ENCODE measurements at places on chromosomes 13 and 19. TPM values are rescaled to one million over a fixed set of nuclear protein-coding genes. Genes with fewer than 3 reads are reported as not detected.

Gene APC2
- total RNA-seq = 0.07 TPM

DNA sequence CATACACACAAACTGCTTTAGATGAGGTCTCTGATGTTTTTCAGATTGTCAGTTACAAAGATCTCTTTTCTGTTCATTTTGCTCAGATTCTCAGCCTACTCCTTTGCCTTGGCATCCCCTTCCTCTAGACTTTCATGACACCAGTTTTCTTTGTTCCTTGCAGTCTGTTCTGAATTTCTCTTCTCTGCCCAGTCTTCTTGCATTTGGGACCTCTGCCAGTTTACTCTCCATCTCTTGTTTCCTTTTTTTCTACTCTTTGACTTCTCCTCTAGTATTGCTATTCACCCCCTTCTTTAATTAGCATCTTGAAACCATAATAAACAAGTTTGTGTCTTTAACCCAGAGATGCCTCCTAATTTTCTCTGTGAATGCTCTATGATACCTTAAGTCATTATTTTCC lies 26.1 kb downstream of the EDNRB start:
- H3K4me1 ChIP-seq = no peaks in the 10 kb centered on the region
- DNase-seq = no peak
- no peak overlapping the region for H3K4me3 ChIP-seq
- H3K36me3 ChIP-seq = no peaks in the 10 kb centered on the region
- H3K27me3 ChIP-seq = peaks cover 3% of the 10 kb centered on the region

GRCh38 chr13:112954488-112955270 lies 14.3 kb upstream of the MCF2L start:
- no peak overlapping the region for H3K4me3 ChIP-seq
- no peaks in the 10 kb centered on the region for H3K4me1 ChIP-seq
- peaks cover under 1% of the 10 kb centered on the region for H3K27me3 ChIP-seq
- DNase-seq = no peak

GRCh38 chr13:74751739-74752138 lies 617.5 kb upstream of the KLF12 start:
- H3K36me3 ChIP-seq = no peaks in the 10 kb centered on the region
- no peak overlapping the region for H3K27ac ChIP-seq
- no peak for DNase-seq
- H3K27me3 ChIP-seq = no peaks in the 10 kb centered on the region
- H3K4me3 ChIP-seq = no peak overlapping the region
- no peaks in the 10 kb centered on the region for H3K4me1 ChIP-seq

Gene ZNF607
- 3.4 TPM for total RNA-seq

DNA sequence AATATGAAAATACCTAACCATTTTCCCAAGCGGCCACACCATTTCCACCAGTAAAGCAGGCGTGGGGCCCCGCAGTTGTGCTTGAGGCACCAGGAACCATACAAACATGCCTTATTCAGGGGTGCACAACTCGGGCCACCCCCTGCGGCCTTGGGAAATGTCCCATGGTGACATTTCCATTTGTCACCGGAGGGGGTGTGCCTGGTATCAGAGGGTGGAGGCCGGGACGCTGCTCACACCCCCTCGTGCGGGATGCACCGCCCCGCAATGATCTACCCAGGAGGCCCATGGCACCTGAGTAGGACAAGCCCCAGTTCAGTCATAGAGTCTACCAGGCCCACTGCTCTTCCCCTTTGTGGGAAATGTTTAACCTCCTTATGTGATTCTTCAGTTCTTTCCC lies 218.8 kb downstream of the TEX29 start:
- H3K27ac ChIP-seq = no peak overlapping the region
- peaks cover 31% of the 10 kb centered on the region for H3K27me3 ChIP-seq
- DNase-seq = no peak
- no peak overlapping the region for H3K4me3 ChIP-seq
- peaks cover 7% of the 10 kb centered on the region for H3K4me1 ChIP-seq

DNA sequence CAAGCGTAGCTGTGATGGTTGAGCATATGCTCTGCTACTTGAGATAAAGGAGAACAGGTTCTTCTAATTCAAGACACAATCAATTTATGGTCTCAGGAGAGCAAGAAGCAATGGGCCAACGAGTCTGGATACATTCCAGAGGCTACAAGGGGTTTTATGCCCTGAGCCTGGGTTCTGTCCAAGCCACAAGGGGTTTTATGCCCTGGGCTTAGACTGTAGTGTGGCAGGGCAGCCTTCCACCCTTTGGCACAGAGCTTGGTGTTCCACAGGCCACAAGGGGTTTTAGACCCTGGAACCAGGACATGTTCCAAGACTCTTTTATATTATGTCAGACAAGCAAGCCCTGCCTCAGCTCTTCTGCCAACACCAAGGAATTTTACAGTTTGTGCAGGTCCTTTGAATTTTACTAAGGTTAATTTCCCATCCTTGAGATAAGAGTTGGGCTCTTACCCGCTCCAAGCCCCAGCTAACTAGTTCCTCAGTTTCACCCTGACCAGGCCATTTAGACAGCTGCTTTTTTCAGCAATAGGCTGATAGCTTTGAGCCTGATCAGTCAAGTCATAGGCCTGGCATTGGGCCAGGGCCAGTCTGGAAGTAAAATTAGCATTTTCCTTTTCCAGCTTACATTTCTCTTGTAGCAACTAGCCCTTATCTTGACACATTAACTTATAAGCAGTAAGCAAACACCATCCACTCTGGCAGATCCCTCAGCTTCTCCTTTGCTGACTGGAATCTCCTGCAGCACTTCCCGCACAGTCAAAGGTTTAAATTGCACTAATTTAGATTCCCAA lies 95.0 kb downstream of the ZNF737 start:
- no peak overlapping the region for H3K27ac ChIP-seq
- peaks cover 1% of the 10 kb centered on the region for H3K36me3 ChIP-seq
- no peaks in the 10 kb centered on the region for H3K4me1 ChIP-seq
- DNase-seq = no peak
- H3K27me3 ChIP-seq = no peaks in the 10 kb centered on the region

- no peak overlapping the region for H3K4me3 ChIP-seq
- H3K4me1 ChIP-seq = no peaks in the 10 kb centered on the region
- H3K36me3 ChIP-seq = no peaks in the 10 kb centered on the region
- DNase-seq = no peak
- no peak overlapping the region for H3K27ac ChIP-seq
- no peaks in the 10 kb centered on the region for H3K27me3 ChIP-seq
These were observed 113.3 kb downstream of the SIPA1L3 start for GRCh38 chr19:38020311-38020710.

Gene SAMD1
- total RNA-seq = 53.0 TPM

GRCh38 chr13:55302568-55302967 lies 1838.2 kb upstream of the PRR20A start:
- no peaks in the 10 kb centered on the region for H3K36me3 ChIP-seq
- no peak overlapping the region for H3K27ac ChIP-seq
- H3K27me3 ChIP-seq = no peaks in the 10 kb centered on the region
- no peaks in the 10 kb centered on the region for H3K4me1 ChIP-seq
- no peak overlapping the region for H3K4me3 ChIP-seq

Data from activated naive CD4-positive, alpha-beta T cell treated with anti-CD3 and anti-CD28 coated beads for 36 hours (primary cell).